Activated T-cell treated with anti-CD3 and anti-CD28 coated beads, Interleukin-2, amount 50 U/mL, for 72 hours (primary cell): ENCODE measurements at places on chromosomes 12 and 14. TPM values are rescaled to one million over a fixed set of nuclear protein-coding genes. Genes with fewer than 3 reads are reported as not detected.

DNA sequence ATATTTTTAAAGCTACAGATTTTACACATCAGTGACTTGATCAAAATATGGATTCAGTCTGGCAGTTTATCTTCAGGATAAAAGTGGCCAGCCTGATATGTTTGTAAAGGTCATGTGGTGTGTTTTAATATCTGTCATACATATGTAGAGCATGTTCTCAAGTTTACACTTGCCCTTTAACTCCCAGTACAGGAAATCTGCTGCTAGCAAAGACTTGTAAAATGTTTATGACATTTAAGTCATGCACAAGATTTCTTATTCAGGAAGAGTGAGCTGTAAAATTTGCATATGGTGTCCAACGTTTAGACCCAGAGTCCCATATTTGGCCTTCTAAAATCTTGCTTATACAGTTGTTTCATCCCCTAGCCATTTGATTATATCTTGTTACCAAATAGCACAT, 197.5 kb upstream of the FLRT2 start:
- no peak overlapping the region for H3K4me3 ChIP-seq
- no peaks in the 10 kb centered on the region for H3K4me1 ChIP-seq
- no peak for DNase-seq
- H3K27ac ChIP-seq: no peak overlapping the region
- no peaks in the 10 kb centered on the region for H3K36me3 ChIP-seq

The TTC6 gene
- not detected for total RNA-seq

- no peaks in the 10 kb centered on the region for H3K27me3 ChIP-seq
- H3K4me1 ChIP-seq: no peaks in the 10 kb centered on the region
- DNase-seq: no peak
- peaks cover 7% of the 10 kb centered on the region for H3K36me3 ChIP-seq
- no peak overlapping the region for H3K4me3 ChIP-seq
- H3K27ac ChIP-seq: no peak overlapping the region
Measured at GRCh38 chr12:122312926-122313325, 46.6 kb upstream of the VPS33A start.

The CLEC4C gene
- not detected for total RNA-seq

DNA sequence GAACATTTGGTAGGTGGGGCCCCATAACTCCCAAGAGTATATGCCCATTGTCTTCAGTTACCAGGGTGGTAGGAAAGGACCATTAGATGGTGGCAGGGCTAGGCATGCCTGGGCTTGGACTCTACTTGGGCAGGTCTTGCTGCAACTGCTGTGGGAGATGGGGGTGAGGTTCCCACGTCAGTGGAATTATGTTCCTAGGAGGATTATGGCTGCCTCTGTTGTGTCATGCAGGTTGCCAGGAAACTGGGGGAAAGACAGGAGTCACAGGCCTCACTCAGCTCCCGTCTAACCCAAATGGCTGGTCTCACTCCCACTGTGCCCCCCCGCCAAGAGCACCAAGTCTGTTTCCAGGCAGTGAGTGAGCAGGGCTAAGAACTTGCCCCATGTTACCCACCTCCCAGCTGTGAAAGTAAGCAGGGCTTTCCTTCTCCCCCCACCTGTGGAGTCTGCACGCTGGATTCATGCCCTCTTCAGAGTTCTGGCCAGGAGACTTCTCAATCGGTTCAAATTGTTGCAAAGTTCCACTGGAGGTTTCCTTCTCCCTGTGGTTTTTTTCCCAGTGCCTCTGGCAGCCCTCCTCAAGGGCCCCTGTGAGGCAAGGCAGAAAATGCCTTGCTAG, 337.5 kb downstream of the CCDC91 start:
- H3K4me1 ChIP-seq: no peaks in the 10 kb centered on the region
- H3K27ac ChIP-seq: no peak overlapping the region
- no peaks in the 10 kb centered on the region for H3K27me3 ChIP-seq
- no peak for DNase-seq
- H3K4me3 ChIP-seq: no peak overlapping the region
- peaks cover 17% of the 10 kb centered on the region for H3K36me3 ChIP-seq

DNA sequence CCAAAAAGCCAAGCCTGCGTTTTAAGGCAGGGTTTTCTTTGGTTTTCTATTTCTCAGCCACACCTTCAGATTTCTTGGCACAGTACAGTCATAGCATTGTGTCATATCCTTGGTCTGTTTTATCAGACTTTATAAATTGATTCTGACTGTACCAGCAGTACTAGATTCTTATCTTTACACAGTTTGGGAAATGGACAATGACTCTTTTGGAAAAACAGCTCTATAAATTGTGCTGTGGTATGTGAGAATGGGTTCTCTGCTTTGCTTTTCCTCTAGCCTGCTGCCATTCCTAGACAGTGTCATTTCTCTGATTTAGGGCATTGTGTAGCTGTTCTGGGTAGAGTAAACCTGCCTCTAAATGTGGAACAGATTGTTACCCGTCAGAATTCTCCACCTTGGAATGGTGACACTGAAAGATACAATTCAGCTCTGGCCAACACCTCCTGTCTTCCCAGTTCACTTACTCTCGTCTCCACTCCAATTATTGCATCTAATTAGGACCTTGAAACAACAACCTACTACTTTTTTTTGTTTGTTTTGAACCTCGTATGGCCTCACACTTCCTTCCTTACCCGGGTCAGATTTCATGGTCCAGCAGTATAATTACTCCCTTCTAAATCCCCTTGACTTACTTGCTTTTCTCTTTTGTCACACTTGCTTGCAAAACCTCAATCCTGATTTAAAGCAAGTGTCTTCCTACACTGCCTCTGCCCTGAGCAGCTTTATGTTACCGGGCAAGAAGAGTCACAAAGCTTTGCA, 226.3 kb downstream of the ERC1 start:
- H3K4me1 ChIP-seq: peaks cover 16% of the 10 kb centered on the region
- no peak overlapping the region for H3K4me3 ChIP-seq
- H3K27me3 ChIP-seq: no peaks in the 10 kb centered on the region

DNA sequence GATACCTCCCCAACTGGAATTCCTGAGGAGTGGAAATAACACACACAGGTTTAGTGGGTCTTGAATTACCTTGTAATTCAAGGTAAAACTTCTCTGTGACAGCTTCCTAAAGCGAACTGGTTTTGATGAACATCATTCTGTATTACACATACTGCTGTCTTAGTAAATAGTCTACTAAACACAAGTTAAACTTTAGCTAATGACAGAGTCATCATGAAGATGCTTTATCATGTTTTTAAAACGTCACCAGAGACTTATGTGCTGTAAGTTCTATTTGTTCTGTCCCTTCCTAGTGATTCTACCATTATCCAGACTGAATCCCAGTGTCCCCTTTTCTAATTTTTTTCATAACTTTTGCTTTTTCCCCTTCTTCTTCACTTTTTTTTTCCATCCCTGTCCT, 11.6 kb upstream of the GXYLT1 start:
- no peak overlapping the region for H3K4me3 ChIP-seq
- H3K27me3 ChIP-seq: peaks cover 8% of the 10 kb centered on the region
- H3K4me1 ChIP-seq: no peaks in the 10 kb centered on the region
- DNase-seq: no peak

The PLEKHD1 gene
- total RNA-seq: 0.12 TPM

- peaks cover 15% of the 10 kb centered on the region for H3K36me3 ChIP-seq
- H3K4me1 ChIP-seq: no peaks in the 10 kb centered on the region
- peaks cover 14% of the 10 kb centered on the region for H3K27me3 ChIP-seq
Measured at GRCh38 chr14:100604709-100605108, 17.5 kb upstream of the BEGAIN start.

DNA sequence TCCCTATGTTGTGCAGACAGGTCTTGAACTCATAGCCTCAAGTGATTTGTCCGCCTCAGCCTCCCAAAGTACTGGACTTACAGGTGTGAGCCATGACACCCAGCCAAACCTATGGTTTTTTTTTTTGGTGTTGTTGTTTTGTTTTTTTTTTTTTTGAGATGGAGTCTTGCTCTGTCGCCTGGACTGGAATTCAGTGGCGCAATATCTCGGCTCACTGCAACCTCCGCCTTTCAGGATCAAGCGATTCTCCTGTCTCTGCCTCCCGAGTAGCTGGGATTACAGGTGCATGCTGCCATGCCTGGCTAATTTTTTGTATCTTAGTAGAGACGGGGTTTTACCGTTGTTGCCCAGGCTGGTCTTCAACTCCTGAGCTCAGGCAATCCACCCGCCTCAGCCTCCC, 11.3 kb upstream of the RCOR1 start:
- no peak for DNase-seq
- H3K4me3 ChIP-seq: no peak overlapping the region
- no peak overlapping the region for H3K27ac ChIP-seq
- no peaks in the 10 kb centered on the region for H3K36me3 ChIP-seq
- no peaks in the 10 kb centered on the region for H3K27me3 ChIP-seq

- H3K4me3 ChIP-seq: no peak overlapping the region
- H3K27ac ChIP-seq: no peak overlapping the region
- DNase-seq: no peak
- peaks cover 36% of the 10 kb centered on the region for H3K27me3 ChIP-seq
- H3K36me3 ChIP-seq: no peaks in the 10 kb centered on the region
Measured at GRCh38 chr14:103101963-103102688, 7.6 kb downstream of the EXOC3L4 start.

The KLHL33 gene
- total RNA-seq: 0.29 TPM

The CMTM5 gene
- not detected for total RNA-seq

GRCh38 chr12:132872975-132873421, 14.4 kb downstream of the CHFR start:
- DNase-seq: peak; percentile 23
- H3K4me3 ChIP-seq: peak overlapping the region; percentile 41
- peaks cover 19% of the 10 kb centered on the region for H3K4me1 ChIP-seq
- no peaks in the 10 kb centered on the region for H3K36me3 ChIP-seq
- H3K27ac ChIP-seq: peak overlapping the region; percentile 64

- H3K27me3 ChIP-seq: no peaks in the 10 kb centered on the region
- H3K4me1 ChIP-seq: peaks cover 18% of the 10 kb centered on the region
- H3K36me3 ChIP-seq: no peaks in the 10 kb centered on the region
- no peak for DNase-seq
Measured at GRCh38 chr12:90029317-90029716, 320.7 kb upstream of the ATP2B1 start.

DNA sequence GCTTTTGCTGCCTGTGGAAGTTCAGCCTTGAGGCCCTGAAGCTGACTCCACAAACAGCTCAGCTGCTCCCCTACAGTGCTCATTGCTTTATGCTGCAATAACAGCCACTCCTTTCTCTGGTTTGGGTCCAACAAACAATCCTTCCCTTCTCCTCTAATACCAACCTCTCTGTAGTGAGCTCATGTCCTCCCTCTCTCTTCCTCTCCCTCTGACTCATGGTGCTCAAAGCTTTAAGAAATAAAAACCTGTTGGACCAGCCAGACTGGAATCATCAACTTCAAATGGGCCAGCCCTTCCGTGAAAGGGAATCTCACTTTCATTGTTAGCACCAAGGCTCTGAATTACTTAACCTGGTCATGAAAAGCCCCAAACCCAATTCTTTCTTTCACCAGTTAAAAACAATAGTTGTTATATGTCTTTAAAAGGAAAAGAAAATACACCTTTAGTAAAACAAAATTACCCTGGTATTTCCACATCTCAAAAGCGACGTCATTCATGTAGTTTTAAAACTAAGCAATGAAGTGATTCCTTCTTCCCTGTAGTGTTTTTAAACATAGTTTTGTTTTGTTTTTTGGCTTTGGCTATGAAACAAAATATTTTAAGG, 126.4 kb downstream of the DUSP6 start:
- peak overlapping the region; percentile 96 for H3K27ac ChIP-seq
- H3K36me3 ChIP-seq: peaks cover 19% of the 10 kb centered on the region
- H3K4me3 ChIP-seq: peak overlapping the region; percentile 69
- H3K27me3 ChIP-seq: no peaks in the 10 kb centered on the region
- DNase-seq: peak; percentile 62

The POLE2 gene
- 24.5 TPM for total RNA-seq

DNA sequence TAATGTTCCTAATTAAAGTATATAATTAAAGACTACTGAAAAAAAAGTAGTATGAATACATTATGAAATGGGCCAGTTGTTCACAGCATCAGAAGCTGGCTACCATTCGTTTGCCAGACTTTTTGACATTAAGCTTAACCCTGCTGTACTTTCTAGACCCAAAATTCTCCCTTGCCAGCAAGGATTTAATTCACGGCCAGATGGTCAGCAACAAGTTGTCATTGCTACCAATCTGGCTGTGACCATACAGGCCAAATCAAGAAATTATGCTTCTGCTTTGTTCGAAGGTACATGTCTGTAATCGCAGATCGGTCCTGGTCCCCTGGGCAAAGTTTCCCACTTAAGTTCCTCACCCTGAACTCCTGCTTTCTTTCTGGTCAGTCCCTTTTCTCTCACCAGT, 217.7 kb upstream of the ATXN7L3B start:
- H3K27ac ChIP-seq: no peak overlapping the region
- no peaks in the 10 kb centered on the region for H3K36me3 ChIP-seq
- DNase-seq: no peak
- H3K4me3 ChIP-seq: no peak overlapping the region
- H3K27me3 ChIP-seq: no peaks in the 10 kb centered on the region

GRCh38 chr12:124673801-124674617, 106.6 kb upstream of the NCOR2 start:
- H3K36me3 ChIP-seq: no peaks in the 10 kb centered on the region
- no peaks in the 10 kb centered on the region for H3K27me3 ChIP-seq
- H3K4me1 ChIP-seq: no peaks in the 10 kb centered on the region

- no peaks in the 10 kb centered on the region for H3K27me3 ChIP-seq
- H3K36me3 ChIP-seq: no peaks in the 10 kb centered on the region
- H3K27ac ChIP-seq: no peak overlapping the region
- H3K4me3 ChIP-seq: no peak overlapping the region
- H3K4me1 ChIP-seq: no peaks in the 10 kb centered on the region
- no peak for DNase-seq
Measured at GRCh38 chr12:118574288-118574687, 197.9 kb downstream of the SUDS3 start.

DNA sequence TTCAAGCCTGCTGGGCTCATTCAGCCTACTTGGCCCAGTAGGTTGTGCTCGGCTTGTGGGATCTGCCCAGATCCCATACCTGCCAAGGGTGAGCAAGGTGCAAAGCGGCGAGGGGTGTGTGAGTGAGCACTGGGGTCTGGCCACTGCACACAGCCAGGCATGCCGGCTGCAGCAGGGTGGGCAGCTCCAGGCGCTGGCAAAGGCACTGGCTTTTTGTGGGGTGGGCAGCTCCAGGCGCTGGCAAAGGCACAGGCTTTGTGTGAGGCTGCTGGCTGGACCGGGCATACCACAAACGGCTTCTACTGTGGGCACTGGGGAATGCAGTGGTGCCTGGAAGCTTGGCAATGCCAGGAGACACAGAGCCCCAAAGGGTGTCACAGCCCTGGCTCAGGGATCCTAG, 137.4 kb downstream of the SLC16A7 start:
- no peak overlapping the region for H3K27ac ChIP-seq
- no peak for DNase-seq
- H3K4me3 ChIP-seq: no peak overlapping the region
- H3K4me1 ChIP-seq: peaks cover 6% of the 10 kb centered on the region

GRCh38 chr14:64714432-64715025, 10.3 kb downstream of the PLEKHG3 start:
- H3K4me1 ChIP-seq: peaks cover 6% of the 10 kb centered on the region
- no peak for DNase-seq
- peaks cover under 1% of the 10 kb centered on the region for H3K27me3 ChIP-seq
- no peak overlapping the region for H3K4me3 ChIP-seq

GRCh38 chr12:114063435-114063834, 97.3 kb upstream of the RBM19 start:
- DNase-seq: no peak
- no peaks in the 10 kb centered on the region for H3K36me3 ChIP-seq
- H3K27ac ChIP-seq: no peak overlapping the region
- no peaks in the 10 kb centered on the region for H3K4me1 ChIP-seq
- H3K27me3 ChIP-seq: no peaks in the 10 kb centered on the region
- no peak overlapping the region for H3K4me3 ChIP-seq
